Stimulated activated CD4-positive, alpha-beta T cell treated with anti-CD3 and anti-CD28 coated beads, TNF-alpha, amount 100 ng/mL, for 4 hours (primary cell): ENCODE measurements at places on chromosomes 3 and 15.

- DNase-seq = no peak
Observed at GRCh38 chr15:65611888-65612615, 1.1 kb upstream of the INTS14 start.

DNA sequence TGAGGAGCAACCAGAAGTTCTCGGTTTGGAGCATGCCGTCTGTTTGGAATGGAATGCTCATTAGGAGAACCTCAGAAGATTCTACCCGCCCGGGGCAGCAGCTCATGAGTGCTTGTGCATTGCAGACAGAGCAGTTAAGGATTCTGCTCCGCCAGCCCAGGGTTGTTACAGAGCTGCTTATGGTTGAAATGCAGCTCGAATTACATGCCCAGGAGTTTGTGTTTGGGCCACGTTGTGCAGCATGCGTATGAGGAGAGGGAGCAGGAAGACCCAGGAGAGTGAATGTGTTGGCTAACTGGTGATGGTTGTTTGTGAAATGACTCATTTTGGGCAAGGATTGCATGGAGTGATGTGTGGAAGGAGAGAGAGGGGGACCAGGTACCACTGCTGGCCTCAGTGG, 9.0 kb downstream of the FGD5 start:
- no peak for DNase-seq

GRCh38 chr15:70113304-70113700, 15.6 kb upstream of the TLE3 start:
- no peak for DNase-seq

DNA sequence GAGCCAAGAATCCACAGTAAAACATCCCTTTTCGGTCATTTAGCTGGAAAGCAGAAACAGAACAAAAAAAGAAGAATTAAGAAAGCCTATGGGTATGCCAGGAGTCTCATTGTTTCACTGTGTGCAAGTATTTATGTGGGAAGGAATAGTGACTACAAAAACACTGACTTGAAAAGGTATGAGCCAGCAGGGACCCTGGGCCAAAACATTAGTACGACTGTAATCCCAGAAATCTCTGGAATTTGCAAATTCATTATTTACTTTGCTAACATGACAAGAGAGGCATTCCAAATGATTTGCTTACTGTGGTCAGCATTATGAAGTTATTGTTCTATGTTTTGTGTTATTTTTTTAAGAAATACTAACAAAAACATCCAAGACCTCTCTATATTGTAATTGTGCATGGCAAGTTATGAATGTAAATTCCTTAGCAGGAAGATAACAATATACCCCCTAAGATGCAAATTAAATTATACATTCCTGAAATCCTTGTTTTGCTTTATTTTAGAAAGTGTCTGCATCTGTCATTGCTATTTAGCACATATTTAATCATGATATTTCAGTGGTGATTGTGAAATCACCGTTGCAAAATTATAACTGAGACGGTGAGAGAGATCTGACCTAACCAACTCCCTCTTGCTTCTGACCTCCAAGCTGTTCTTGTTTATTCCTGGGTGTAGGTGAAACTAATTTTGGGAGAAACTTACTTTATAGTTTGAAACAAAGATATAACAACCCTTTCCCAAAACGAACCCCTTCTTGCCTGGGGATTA, 299.2 kb downstream of the ZPLD1 start:
- DNase-seq = no peak

- no peak for DNase-seq
Observed at GRCh38 chr3:125054449-125055329, 1.1 kb downstream of the HEG1 start.
